ENCODE measurements at places on chromosomes 1 and 21.
A peak's percentile ranks its signal among the peaks of the same experiment; 100 is the strongest.

- DNase-seq: no peak
Measured at GRCh38 chr1:9990944-9991343, 6.1 kb upstream of the RBP7 start.

- DNase-seq: no peak
Measured at GRCh38 chr1:27621051-27621920, 13.7 kb downstream of the FGR start.

- DNase-seq: no peak
Measured at GRCh38 chr1:233440951-233441401, 113.5 kb downstream of the MAP3K21 start.

DNA sequence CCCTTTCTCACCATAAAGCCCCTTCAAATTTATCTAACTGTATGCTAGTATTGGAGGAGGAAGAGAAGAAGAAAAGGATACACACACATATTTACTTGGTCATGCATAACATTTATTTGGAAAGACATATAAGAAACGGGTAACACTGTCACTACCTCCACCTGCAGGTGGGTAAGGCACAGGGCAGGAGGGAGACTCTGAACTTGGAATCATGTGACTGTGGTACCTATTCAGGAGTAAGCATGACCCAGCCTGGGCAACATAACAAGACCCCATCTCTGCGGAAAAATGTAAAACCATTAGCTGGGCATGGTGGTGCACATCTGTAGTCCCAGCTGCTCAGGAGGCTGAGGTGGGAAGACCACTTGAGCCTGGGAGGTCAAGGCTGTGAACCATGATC is 1.4 kb upstream of the PADI6 start:
- no peak for DNase-seq

GRCh38 chr1:11680270-11681070 is 478 bp downstream of the MAD2L2 start:
- no peak for DNase-seq

DNA sequence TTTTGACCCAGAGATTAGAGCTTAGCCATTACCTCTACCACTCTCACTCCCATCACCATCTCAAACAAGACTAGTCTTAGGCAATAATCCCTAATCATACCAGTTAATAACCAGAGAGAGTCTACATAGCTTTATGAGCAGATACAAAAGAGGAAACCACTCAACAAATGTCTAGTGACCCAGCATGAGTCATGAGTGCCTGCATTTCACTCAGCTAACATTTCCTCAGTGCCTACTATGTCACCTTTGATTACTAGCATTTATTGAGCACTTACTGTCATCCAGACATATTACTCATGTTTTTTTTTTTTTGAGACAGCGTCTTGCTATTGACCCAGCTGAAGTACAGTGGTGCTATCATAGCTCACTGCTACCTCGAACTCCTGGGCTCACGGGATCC is 35.9 kb upstream of the GALNT2 start:
- no peak for DNase-seq

DNA sequence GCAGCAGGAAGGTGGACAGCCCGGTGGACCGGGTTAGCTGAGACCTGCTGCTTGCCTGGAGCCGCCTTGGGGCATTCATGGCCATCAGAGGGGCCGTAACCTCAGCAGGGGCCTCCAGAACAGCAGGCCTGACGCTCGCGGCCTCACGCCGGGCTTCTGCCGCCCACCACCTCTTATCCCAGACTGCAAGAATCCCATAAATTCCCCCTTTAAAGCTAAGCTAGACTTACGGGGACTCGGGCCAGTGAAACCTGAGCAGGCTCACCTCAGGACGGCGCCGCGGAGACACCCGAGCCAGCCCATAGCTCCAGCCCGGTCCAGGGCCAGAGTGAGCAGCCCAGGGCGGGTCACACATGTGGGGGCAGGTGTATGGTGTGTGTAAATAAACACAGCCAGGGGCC is 132.3 kb downstream of the GLIS1 start:
- no peak for DNase-seq

DNA sequence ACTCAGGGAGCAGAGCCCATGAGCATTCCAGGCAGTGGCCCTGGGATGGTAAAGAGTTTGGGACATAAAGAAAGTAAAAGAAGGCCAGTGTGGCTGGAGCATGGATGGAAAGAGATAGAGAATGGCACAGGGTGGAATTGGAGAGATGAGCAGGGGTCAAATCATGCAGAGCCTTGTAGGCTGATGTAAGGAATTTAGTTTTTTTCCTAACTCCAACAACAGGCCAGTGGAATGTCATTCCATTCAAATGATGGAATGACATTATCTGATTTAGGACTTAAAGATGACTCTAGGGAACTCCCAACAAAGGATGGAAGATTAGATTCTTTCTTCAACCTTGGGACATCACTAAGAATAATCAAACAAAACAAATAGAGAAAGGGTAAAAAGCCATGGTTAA is 12.8 kb upstream of the S100A2 start:
- no peak for DNase-seq

DNA sequence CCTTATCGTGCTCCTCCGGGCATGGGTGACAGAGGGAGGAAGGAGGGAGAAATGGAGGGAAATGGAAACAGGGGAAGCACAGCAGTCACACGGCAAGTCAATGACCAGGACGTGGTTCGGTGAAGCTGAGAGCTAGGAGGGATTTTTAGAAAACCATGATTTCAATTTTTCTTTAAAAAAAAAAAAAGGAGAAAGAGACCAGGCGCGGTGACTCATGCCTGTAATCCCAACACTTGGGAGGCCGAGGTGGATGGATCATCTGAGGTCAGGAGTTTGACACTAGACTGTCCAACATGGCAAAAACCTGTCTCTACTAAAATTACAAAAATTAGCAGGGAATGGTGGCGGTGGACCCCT is 776 bp upstream of the TNFRSF9 start:
- no peak for DNase-seq

DNA sequence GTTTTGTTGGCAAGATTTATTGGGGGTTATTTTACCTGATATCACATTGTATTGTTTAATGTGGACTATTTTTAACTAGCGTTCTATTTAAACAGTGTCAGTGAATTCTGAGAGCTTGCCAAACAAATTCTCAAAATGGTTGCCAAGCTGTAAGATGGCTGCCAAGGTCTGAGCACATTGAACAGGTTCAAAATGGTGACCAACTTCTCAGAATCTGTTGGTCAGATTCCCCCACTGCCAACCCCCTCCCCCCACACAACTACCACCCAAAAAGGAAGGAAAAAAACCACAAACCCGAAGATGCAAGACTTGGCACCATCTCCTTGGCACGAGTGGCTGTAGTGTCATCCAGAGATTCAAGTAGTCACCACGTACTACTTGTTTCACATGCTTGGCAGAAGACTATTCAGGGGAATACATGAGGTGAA is 159.1 kb downstream of the NFIA start:
- no peak for DNase-seq

GRCh38 chr1:154998201-154998780 is 4.3 kb upstream of the ZBTB7B start:
- no peak for DNase-seq

DNA sequence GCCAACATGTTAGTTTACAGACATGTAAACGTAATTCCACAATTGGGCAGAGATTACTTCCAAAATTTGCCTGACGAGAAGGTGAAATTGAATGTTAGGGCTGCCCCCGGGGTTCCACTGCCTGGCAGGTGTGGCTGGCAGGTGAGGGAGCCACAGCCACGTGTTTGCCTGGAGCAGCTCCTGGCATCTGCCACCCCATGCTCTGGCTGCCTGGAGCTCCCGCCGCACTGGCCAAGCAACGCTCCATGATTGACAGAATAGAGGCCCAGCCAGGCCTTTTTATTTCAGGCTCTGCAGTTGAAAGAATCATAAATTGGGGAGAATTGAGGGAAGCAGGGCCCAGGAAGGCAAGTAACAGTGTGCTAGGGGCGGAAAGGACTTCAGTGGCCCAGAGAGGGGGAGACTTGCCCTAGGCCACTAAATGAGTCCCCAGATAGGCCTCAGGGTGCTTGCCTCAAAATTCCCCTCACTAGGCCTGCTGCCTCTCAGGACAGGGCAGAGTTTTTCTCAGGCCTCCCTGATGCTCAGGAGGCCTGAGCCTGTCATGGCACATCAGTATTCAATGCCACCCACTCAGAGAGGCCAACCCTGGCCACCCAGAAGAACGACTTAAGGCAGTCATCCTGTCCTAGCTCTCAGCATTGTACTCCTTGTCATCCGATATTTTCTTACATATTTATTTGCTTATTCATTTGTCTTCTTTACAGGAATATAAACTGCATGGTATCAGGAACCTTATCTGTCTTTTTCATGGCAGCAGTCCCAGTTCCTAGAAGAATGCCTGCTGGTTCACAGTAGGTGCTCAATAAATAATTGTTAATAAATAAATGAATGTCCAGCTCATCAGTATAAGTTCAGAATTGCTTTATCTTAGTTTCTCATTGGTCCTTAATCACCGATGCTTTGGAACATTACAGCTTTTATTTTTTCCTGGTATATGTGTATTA is 16.6 kb upstream of the S1PR1 start:
- no peak for DNase-seq

GRCh38 chr1:2229037-2229864 is 1.1 kb downstream of the SKI start:
- no peak for DNase-seq

DNA sequence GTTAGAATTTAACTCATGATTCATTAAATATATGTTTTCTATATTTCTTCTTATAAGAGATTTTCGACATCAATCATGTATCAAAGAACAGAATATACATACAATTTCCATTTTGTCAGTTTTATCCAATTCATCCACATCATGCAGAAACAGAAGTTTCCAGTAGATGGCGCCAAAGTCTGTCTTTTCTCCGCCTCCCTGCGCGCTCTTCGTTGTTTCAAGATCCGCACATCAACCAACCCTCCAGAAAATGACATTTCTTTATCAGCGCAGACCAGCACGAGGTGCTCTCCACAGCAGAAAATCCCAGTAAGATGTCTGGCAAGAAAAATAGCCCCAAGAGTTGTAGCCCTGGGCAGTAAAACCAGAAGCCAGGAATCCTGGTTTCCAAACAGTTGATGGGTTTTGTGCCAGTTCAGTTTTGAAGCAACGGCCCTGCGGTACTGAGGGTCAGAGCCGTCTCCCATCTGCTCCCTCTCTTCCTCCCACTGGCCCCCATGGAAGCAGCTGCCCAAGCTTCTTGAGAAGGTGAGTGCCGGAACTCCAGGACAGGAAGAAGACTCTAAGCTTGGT is 38.6 kb upstream of the GPR137B start:
- DNase-seq: peak; percentile 14

GRCh38 chr1:53331446-53332185 is 3.7 kb upstream of the LRP8 start:
- no peak for DNase-seq

- DNase-seq: no peak
Measured at GRCh38 chr1:212496682-212497081, 64.0 kb downstream of the NENF start.

GRCh38 chr1:113784104-113784779 is 25.0 kb upstream of the PHTF1 start:
- DNase-seq: no peak

- no peak for DNase-seq
Measured at GRCh38 chr1:86430376-86430775, 6.4 kb downstream of the CLCA2 start.

DNA sequence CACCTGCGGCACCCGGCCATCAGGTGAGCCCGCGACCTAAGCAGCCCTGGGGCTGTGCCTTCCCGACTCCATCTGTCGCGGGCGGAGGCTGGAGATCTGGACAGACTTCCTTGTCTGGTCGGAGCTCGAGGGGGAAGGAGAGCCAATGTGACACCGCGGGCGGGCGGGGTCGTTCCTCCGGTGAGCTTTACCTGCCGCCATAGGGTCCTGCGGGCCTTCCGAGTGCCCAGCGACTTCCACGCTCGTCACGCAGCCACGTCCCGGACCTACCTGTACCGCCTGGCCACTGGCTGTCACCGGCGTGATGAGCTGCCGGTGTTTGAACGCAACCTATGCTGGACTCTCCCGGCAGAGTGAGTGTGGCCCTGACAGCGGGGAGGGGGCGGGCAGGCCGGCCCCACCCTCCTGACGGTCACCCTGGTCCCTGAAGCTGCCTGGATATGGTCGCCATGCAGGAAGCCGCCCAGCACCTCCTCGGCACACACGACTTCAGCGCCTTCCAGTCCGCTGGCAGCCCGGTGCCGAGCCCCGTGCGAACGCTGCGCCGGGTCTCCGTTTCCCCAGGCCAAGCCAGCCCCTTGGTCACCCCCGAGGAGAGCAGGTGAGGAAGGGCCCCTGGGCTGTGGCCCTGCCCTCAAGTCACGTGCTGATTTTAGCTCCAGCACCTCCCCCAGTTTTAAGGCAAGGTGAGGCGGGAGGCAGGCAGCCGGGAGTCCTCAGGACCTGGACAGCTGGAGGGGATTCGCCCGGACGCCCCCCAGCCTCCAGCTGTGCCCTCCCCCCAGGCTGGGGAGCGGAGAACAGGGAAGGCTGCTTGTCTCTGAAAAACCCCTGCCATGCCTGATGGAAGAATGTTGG is 1.1 kb downstream of the PUSL1 start:
- no peak for DNase-seq

- DNase-seq: no peak
Measured at GRCh38 chr1:167812972-167813371, 91.2 kb downstream of the MPZL1 start.

DNA sequence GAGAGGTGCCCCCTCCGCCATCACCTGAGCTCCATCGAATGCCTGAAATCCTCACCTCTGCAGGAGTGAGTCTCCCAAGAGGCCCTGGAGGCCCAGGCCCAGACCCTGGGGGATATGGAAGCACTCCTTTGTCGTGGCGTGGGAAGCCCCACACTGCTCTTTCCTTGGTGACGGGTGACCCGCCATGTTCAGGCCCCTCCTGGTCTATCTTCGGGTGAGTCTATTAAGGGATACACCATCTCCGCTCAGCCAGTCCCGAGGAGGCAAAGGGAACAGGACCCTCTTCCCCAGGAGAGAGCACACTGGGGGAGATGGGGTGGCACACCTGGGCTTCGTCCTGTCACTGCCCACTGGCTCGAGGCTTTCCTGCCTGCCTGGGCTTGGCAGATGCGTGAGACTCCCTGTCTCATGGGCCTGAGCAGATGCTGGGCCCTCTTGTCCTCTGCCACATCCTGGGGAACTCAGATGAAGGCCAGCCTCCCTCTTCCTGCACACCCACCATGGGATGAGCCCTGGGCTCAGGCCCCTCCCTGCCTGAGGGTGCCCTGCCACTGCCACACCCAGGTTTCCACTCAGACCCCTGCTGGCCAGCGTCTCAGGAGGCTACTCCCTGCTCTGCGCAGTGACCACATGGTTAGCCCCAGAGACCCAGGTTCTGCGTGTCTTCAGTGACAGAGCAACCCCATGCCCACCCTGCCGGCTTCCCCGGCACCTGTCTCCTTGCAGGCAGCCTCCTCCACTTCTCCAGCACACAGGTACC is 3.8 kb upstream of the NPHP4 start:
- DNase-seq: no peak

DNA sequence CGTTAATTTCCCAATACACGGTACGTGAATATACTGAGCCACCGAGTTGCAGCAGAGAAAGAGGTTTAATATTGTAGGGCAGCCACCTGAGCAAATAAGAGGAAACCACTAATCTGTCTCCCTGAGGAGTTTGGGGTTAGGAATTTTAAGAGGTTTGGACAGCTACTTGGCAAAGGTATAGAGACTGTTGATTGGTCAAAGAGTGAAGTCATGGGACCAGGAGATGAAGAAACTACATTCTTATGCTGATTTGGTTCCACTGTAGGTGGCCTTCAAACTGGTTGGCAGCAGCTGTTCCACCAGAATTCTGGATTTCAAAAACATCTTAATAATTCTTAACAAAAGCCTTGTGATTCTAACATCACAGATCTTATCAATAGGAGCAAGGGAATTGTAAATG is 485.4 kb upstream of the PRMT6 start:
- no peak for DNase-seq

Measured in activated naive CD4-positive, alpha-beta T cell (primary cell).